H9 (cell line): ENCODE measurements at places on chromosomes 7 and 10. TPM values are rescaled to one million over a fixed set of nuclear protein-coding genes. Genes with fewer than 3 reads are reported as not detected.

BHLHA15 gene
- 1.4 and 2.1 TPM in 2 replicates for total RNA-seq

EPO gene
- 0.33 and 0.44 TPM in 2 replicates for total RNA-seq

- DNase-seq: peak; percentile 56
Observed at GRCh38 chr10:103745341-103746247, 109.8 kb downstream of the SH3PXD2A start.

DNA sequence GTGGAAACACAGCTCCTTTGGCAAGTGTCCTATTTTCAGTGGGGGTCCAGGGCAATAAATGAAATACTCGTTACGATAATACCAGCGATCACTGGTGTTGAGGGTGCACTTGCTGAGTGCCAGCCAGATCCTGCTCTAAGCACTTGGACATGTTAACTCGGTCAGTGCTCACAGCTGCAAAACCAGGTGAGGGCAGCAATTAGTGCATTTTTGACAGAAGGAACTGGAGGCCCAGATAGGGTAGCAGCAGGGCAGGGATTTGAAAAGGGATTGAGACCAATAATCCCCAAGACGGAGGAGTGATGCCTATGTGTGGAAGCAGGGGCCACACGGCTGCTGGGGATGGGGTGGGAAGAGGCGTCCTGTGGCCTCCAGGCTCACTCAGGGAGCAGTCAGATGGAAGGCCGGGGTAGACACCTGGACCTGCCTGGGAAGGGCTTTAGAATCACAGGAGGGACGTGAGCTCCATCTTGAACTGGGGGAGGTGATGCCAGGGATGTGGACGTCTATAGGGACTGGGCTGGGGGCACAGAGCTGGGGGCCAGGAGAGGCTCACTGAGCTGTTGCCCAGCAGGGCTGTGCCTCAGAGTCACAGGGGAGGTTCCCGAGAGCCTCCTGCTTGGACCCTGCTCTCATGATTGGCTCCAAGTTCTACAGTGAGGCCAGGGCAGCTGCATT, 14.3 kb downstream of the PTPRE start:
- no peak for DNase-seq

DNA sequence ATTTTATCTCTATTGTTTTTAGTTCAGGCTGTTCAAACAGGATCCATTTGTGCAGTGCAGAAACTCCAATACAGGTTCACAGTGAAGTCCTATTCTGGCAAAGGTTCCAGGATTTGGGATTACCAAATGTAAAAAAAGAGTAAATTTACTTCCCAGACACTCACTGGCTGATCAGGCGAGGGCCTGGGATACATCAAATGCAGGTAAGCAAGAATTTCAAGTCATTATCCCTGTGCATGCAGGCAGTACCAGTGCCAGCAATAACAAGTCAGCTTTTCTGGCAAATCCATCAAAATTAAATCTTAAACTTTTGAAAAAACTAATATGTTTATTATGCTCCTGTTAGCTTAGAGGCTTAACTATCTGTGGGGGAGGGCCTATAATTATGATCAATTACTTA, 6.3 kb downstream of the CDK6 start:
- DNase-seq: no peak

GRCh38 chr7:115941703-115942268, 88.8 kb downstream of the TFEC start:
- no peak for DNase-seq

- DNase-seq: peak; percentile 34
Observed at GRCh38 chr10:60139798-60140566, 233.6 kb upstream of the CCDC6 start.

DNA sequence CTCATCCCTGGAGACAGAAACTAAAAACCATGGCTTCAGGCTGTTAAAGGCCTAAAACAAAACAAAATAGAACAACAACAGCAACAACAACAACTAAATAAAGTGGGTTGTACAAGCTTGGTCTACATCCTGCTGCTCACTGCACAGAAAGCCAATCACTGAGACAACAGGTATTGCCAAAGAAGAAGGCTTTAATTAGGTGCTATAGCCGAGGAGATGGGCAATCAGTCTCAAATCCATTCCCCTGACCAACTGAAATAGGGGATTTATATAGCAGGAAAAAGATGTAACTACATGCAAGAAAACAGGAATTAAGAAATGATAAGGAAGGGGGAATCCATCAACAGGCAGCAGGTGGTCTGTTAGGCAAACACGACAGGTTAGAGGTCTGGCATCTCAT, 22.4 kb upstream of the NUB1 start:
- no peak for DNase-seq

- no peak for DNase-seq
Observed at GRCh38 chr7:85090919-85091564, 95.8 kb downstream of the SEMA3D start.

GRCh38 chr7:22338411-22338810, 18.5 kb downstream of the RAPGEF5 start:
- DNase-seq: no peak

- DNase-seq: no peak
Observed at GRCh38 chr7:98556288-98556687, 60.8 kb upstream of the NPTX2 start.

DNA sequence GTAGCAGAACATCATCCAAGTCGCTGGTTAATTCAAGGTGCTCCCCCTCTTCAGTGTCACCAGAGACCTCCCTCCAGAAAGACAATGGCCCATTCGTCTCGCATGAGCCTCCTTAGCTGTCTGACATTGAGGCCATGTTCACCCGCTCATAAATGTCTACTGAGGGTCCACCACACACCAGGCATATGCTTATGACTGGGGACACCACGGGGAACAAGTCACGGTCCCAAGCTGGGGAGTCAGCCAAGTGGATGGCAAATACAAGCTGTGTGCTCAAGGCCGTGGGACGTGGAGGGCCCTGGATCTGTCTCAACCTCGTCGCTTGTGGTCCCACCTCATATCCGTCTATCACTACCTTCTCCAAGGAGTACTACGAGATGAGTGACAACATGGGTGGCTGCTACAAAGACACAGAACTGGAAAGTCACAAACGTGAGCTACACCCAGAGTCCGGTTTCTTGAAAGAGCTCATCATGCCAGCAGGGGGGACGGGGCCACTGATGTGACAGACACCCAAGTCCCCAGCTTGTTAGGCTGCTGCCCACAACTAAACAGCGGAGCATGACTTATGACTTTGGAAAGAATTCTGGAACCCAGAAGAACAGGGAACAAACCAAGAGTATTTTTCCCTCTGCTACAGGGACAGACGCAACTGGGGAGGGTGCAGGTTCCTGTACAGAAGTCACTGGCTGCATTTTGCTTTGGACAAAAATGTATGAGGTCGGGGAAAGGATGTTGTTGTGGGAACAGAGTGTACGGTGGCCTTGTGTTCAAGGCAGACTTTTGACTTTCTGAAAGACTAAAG, 189.6 kb downstream of the COBL start:
- DNase-seq: no peak

DNA sequence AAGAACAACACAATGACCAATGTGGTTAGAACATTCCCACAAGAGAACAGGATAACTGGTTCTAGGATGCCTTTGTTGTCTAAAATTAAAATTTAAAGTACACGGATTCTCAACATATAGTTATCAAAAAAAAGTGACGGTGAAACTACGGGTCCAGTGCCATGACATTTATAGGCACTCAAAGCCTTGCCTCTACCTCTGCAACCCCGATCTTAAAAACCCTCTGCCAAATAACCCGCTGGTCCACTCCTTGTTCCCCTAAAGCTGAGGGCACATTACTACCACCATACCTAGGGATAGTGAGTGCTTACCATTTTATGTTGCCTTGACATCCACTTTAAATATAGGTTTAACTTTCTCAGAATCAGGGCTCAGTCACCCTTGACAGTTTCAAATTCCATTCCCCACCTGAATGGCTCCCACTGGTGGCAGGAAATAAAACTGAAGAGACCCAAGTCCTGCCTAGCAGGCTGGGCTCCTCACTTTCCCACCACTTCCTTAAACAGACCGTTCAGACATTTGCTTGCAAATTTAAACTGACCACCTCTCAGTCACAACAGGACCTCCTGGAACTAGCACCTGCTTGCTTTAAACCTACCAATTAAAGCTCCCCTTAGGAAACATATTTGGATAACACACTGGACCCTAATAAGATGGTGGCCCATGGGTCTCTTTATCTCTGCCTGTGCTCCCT, 169.9 kb upstream of the ASAH2 start:
- DNase-seq: peak; percentile 55

- DNase-seq: peak; percentile 43
Observed at GRCh38 chr10:110919971-110920881, 822 bp downstream of the SHOC2 start.

GRCh38 chr7:114922026-114922651, at the start of gene MDFIC:
TSS of gene MDFIC (plus strand) at chr7:114922094. CDS start at chr7:114923034, 940 bp downstream.
- DNase-seq: peak; percentile 59
